ENCODE measurements at places on chromosomes 2 and 18. TPM values are rescaled to one million over a fixed set of nuclear protein-coding genes. Genes with fewer than 3 reads are reported as not detected.

- DNase-seq = no peak
Measured at GRCh38 chr18:22591222-22591621, 173.5 kb upstream of the CTAGE1 start.

- DNase-seq = no peak
Measured at GRCh38 chr2:28709101-28709500, 42.5 kb upstream of the PPP1CB start.

Gene PLCD4
- 0.58 TPM for total RNA-seq

- no peak for DNase-seq
Measured at GRCh38 chr2:108965540-108966289, 23.3 kb downstream of the EDAR start.

DNA sequence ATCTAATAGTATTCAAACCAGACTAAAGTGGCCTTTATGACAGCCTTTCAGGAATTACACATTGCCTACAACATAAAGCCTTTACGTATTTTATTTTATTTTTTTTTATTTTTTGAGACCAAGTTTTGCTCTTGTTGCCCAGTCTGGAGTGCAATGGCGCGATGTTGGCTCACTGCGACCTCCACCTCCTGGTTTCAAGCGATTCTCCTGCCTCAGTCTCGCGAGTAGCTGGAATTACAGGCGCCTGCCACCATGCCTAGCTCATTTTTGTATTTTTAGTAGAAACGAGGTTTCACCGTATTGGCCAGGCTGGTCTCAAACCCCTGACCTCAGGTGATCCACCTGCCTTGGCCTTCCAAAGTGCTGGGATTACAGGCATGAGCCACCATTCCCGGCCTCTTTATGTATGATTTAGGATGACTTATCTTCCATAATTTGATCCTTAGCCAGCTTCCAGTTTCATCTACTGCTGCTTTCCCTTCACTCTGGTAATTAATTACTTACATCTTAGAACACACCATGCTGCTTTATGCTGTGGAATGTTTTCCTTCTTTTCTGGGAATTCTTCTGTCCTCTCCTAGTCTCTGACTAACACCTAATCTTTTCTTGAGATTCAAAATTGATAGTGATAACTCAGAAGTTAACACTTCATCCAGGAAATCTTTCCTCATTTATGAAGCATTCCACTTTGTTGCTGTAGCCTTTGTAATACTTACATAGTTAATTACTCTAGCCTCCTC is 2.6 kb downstream of the USP14 start:
- no peak for DNase-seq

Gene FBXO41
- total RNA-seq = 4.5 TPM

DNA sequence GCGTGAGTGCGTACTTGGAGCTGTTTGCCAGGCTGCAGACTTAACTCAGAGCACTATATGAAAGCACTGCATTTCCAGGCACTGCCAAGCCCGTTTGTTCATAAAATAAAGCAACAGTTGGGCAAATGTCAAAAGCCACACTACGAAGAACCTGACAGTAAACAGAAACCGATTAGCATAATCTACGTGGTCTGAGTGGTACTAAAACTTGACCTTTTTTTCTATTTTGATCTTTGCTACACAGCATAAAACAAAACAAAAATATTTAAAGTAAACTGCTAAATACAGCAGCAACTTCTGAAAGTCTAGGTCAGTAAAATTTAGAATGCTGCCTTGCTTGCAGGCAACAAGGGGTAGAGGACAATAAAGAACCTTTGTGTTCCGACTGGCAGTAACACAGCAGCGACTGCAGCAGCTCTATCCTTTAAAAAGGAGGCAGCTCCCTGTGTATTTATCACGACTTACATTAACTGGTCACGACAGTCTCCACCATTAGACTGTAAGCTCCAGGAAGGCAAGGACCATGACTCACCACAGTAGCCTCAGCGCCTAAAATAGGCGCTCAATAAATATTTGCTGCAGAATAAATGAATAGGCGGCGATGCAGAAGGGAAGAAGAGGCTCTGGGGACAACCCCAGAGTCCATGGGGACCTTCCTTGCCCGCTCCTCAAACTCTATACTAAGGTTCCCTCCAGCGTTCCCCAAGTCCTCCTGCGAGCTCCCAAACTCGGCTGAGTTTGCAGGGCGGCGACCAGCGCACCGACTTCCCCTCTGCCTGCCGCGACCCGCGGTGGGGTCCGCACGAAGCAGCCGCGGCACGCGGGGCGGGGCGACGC is 902 bp downstream of the SS18 start:
- no peak for DNase-seq

Gene TPO
- total RNA-seq = not detected

- DNase-seq = no peak
Measured at GRCh38 chr2:108923736-108924579, 65.1 kb downstream of the EDAR start.

Gene FSHR
- not detected for total RNA-seq

Gene SIX3
- total RNA-seq = not detected

Gene ZC3H6
- total RNA-seq = 6.7 TPM

Gene RASGRP3
- 0.36 TPM for total RNA-seq

DNA sequence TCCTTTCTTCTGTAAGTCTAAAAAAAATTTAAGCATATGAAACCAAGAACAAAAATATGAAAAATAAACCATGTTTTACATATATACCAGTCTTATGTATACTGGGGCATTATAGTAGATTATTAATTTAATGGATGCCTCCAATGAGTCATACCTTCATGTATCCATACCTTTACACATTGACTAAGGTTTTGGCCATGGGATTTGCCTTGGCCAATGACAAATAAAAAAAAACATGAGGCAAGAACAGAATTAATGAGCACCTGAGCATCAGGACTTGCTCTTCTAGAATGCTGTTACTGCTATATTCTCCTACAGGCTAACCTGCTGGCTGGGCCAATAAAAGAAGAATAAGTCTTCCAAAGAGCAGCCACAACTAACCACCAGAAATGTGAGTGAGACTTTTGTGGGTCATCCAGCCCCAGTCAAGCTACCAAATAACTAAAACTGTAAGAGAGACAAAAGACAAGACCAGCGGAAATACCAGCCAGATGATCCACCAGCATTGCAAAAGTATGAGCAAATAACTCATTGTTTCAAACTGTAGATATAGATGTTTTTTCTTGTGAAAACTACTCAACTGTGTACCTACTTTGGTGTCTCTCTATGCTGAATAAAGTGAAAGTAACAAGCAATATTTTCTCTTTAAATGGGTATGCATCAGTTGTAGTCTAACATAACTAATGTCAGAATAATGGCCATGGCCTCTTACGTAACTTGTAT is 749.6 kb upstream of the VRK2 start:
- no peak for DNase-seq

DNA sequence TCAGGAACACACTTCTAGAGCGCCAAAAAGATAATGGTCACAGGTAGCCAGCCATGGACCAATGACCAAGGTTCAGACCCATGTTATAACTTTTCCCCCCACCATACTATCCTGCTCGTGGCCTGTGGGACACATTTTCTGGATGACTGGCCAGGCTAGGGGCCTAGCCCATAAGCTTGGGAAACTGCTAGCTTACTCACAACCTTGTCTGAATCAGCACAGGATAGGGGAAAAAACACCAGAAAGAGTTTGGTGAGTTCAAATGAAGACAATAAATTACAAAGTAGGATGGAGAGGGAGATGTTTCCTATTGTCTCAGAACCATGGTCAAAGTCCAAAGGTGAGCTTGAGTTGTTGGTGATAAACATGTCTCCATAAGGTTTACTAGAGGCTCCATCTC is 156.3 kb upstream of the CCDC68 start:
- no peak for DNase-seq

GRCh38 chr2:231922311-231923009 is 3.7 kb downstream of the NPPC start:
- no peak for DNase-seq

- DNase-seq = no peak
Measured at GRCh38 chr2:212939777-212940531, 211.5 kb downstream of the IKZF2 start.

Gene GNAL
- 3.2 TPM for total RNA-seq

- DNase-seq = no peak
Measured at GRCh38 chr2:133389569-133389968, 178.7 kb downstream of the NCKAP5 start.

Gene UGT1A4
- 0.07 TPM for total RNA-seq

GRCh38 chr2:239820836-239821693 is 204.1 kb downstream of the NDUFA10 start:
- no peak for DNase-seq

- no peak for DNase-seq
Measured at GRCh38 chr2:127173057-127173456, 47.0 kb downstream of the CYP27C1 start.

Gene CRYBA2
- not detected for total RNA-seq

Gene IER3IP1
- 27.5 TPM for total RNA-seq

- no peak for DNase-seq
Measured at GRCh38 chr2:159106109-159106508, 137.7 kb downstream of the TANC1 start.
